Endodermal cell (in vitro differentiated cells): ENCODE measurements at places on chromosomes 3 and 15. TPM values are rescaled to one million over a fixed set of nuclear protein-coding genes. Genes with fewer than 3 reads are reported as not detected.

GOLGA8J gene
- total RNA-seq = 0.40 to 0.44 TPM in 2 of 3 replicates, not detected in the other

KLHL25 gene
- total RNA-seq = 5.2 to 13.9 TPM (median 13.3 TPM) in 3 replicates

PDE12 gene
- 9.4 to 11.4 TPM (median 10.5 TPM) in 3 replicates for total RNA-seq

PLA2G4E gene
- total RNA-seq = not detected in 2 replicates

TMEM212 gene
- total RNA-seq = not detected in 2 replicates

DMXL2 gene
- 20.8 and 21.5 TPM in 2 replicates for total RNA-seq

CORO2B gene
- total RNA-seq = 0.42 to 1.4 TPM (median 1.2 TPM) in 3 replicates

SKIL gene
- 147 to 152 TPM (median 148 TPM) in 3 replicates for total RNA-seq

MGLL gene
- total RNA-seq = 0.44 TPM in 1 of 3 replicates, not detected in the others

GRCh38 chr15:101580431-101580830, 71.8 kb downstream of the TM2D3 start:
- no peaks in the 10 kb centered on the region for H3K36me3 ChIP-seq
- no peak overlapping the region for H3K27ac ChIP-seq
- no peaks in the 10 kb centered on the region for H3K4me1 ChIP-seq
- H3K27me3 ChIP-seq = no peaks in the 10 kb centered on the region

DNA sequence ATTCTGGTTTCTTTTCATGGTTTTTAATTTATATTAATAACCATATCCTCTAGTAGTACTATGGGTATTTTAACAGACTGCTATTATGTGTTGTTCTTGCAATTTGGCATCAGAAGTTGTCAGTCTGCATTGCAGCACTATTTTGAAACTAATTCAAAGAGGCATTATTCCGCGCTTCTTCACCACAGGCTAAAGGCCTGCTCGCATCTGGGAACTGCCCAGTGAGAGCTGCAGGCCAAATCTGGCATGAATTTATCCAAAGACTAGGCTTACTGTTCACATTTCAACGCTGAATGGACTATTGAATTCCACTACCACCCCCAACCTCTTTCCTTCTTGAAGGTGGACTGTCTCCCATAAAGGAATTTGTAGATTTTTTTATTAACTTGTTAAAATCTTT, 310.4 kb upstream of the NR2F2 start:
- no peaks in the 10 kb centered on the region for H3K4me1 ChIP-seq
- no peak for DNase-seq
- H3K27ac ChIP-seq = peak overlapping the region; percentile 14
- H3K36me3 ChIP-seq = no peaks in the 10 kb centered on the region

- H3K27me3 ChIP-seq = no peaks in the 10 kb centered on the region
- no peak overlapping the region for H3K27ac ChIP-seq
- no peak for DNase-seq
- no peaks in the 10 kb centered on the region for H3K36me3 ChIP-seq
Observed at GRCh38 chr3:111803123-111803593, 55.9 kb upstream of the PHLDB2 start.

- DNase-seq = no peak
- no peaks in the 10 kb centered on the region for H3K4me1 ChIP-seq
- H3K27me3 ChIP-seq = no peaks in the 10 kb centered on the region
- no peak overlapping the region for H3K27ac ChIP-seq
- no peaks in the 10 kb centered on the region for H3K36me3 ChIP-seq
Observed at GRCh38 chr15:95565016-95565600, 765.4 kb upstream of the NR2F2 start.

DNA sequence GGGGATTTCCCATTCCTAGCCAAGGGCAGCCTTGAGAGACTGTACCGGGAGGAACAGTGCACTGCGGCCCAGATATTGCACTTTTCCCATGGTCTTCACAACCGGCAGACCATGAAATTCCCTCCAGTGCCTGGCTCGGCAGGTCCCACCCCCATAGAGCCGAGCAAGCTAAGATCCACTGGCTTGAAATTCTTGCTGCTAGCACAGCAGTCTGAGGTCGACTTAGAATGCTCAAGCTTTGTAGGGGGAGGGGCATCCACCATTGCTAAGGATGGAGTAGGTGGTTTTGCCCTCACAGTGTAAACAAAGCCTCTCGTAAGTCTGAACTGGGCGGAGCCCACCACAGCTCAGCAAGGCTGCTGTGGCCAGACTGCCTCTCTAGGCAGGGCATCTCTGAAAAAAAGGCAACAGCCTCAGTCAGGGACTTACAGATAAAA, 156.3 kb downstream of the FRMD5 start:
- H3K4me1 ChIP-seq = peaks cover 7% of the 10 kb centered on the region
- peak overlapping the region; percentile 41 for H3K27ac ChIP-seq
- no peaks in the 10 kb centered on the region for H3K27me3 ChIP-seq
- peak overlapping the region; percentile 23 for H3K4me3 ChIP-seq

DNA sequence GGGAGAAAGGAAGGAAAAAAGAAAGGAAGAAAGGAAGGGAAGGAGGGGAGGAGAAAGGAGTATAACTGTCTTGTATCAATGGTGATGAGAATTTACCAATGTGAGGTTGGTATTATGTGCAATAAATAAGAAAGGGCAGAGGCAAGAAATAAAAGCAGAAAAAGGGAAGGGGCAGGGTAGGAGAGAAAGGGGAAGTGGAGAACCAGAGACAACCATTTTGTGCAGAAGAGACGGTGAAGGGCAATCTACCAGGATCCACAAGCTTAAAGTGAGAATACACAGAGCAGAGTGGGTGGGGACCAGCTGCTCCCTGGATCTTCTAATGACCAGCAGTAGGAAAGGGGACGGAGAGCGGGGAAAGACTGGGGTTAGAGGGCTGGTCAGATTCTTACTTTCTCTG, 106.9 kb upstream of the SLCO2A1 start:
- no peak for DNase-seq
- H3K27me3 ChIP-seq = no peaks in the 10 kb centered on the region
- no peak overlapping the region for H3K27ac ChIP-seq
- no peaks in the 10 kb centered on the region for H3K36me3 ChIP-seq
- H3K4me3 ChIP-seq = no peak overlapping the region

GRCh38 chr3:194446754-194447153, 40.0 kb downstream of the ATP13A3 start:
- H3K36me3 ChIP-seq = peaks cover 79% of the 10 kb centered on the region
- H3K27ac ChIP-seq = no peak overlapping the region
- H3K4me3 ChIP-seq = no peak overlapping the region
- DNase-seq = no peak

DNA sequence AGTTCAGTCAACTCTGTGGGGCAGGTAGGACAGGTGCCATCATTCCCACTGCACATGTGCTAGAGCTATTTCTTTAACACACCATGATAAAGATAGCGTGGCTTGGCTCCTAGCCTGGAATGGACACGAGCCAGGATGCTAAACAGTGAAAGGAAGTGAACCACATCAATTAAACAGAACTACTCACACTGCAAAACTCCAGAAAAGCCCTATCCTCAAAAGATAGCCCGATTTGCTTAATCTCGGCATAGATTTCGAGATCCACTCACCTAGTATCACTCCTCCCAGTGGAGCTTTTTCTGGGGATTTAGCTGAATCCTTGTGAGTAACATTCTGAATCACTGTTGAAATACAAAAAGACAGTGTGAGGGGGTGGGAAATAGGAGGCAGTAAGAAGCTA, 118.0 kb downstream of the ABI3BP start:
- H3K27me3 ChIP-seq = no peaks in the 10 kb centered on the region
- no peak overlapping the region for H3K4me3 ChIP-seq
- DNase-seq = no peak
- H3K36me3 ChIP-seq = no peaks in the 10 kb centered on the region

- no peak overlapping the region for H3K4me3 ChIP-seq
- H3K36me3 ChIP-seq = no peaks in the 10 kb centered on the region
- H3K4me1 ChIP-seq = no peaks in the 10 kb centered on the region
- DNase-seq = no peak
- H3K27ac ChIP-seq = no peak overlapping the region
- H3K27me3 ChIP-seq = no peaks in the 10 kb centered on the region
Observed at GRCh38 chr3:175511219-175511785, 652.2 kb downstream of the NAALADL2 start.

- H3K27ac ChIP-seq = no peak overlapping the region
- no peaks in the 10 kb centered on the region for H3K36me3 ChIP-seq
- no peak for DNase-seq
- H3K4me3 ChIP-seq = no peak overlapping the region
Observed at GRCh38 chr3:189236352-189236751, 64.6 kb downstream of the TPRG1 start.

GRCh38 chr3:33115024-33115768, 1.4 kb downstream of the CRTAP start:
- H3K4me3 ChIP-seq = peak overlapping the region; percentile 79
- H3K27me3 ChIP-seq = no peaks in the 10 kb centered on the region
- no peak overlapping the region for H3K27ac ChIP-seq
- no peaks in the 10 kb centered on the region for H3K4me1 ChIP-seq

- no peak overlapping the region for H3K4me3 ChIP-seq
- DNase-seq = no peak
- H3K27me3 ChIP-seq = no peaks in the 10 kb centered on the region
Observed at GRCh38 chr3:145865399-145866018, 295.5 kb downstream of the PLOD2 start.

GRCh38 chr3:189588475-189589178, 42.6 kb upstream of the TP63 start:
- H3K36me3 ChIP-seq = no peaks in the 10 kb centered on the region
- H3K27ac ChIP-seq = no peak overlapping the region
- H3K4me3 ChIP-seq = no peak overlapping the region
- no peaks in the 10 kb centered on the region for H3K4me1 ChIP-seq
- H3K27me3 ChIP-seq = no peaks in the 10 kb centered on the region

GRCh38 chr3:127676921-127677351, 4.2 kb downstream of the ABTB1 start:
- peaks cover 8% of the 10 kb centered on the region for H3K27me3 ChIP-seq
- H3K4me1 ChIP-seq = no peaks in the 10 kb centered on the region
- no peak overlapping the region for H3K4me3 ChIP-seq
- no peak overlapping the region for H3K27ac ChIP-seq

GRCh38 chr3:135082706-135083105, 287.6 kb downstream of the EPHB1 start:
- H3K27me3 ChIP-seq = peaks cover 16% of the 10 kb centered on the region
- H3K27ac ChIP-seq = no peak overlapping the region
- no peak for DNase-seq
- H3K4me1 ChIP-seq = no peaks in the 10 kb centered on the region

DNA sequence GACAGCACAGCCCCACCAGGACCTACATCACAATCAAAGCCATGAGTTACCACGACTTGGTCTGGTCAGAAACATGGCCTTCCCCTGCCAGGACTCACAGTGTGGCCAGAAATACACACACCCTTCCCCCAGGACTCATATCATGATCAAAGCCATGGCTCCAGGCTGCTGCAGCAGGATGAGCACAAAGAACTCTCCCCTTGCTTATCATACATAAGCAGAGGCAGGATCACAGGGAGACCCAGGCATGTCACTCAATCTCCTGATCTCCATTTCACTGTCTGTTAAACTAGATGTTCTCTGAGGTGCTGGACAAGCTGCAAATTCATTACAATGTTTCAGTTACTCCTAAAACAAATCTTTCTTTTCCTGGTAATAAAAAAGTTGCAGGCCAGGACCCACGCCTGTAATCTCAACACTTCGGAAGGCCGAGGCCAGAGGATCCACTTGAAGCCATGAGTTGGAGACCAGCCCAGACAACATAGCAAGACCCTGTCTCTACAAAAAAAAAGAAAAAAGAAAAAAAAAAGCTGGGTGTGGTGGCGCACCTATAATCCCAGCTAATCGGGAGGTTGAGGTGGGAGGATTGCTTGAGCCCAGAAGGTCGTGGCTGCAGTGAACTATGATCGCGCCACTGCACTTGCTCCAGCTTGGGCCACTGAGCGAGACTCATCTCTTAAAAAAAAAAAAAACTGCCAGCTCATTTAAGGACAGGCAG, 1.2 kb downstream of the PFKFB4 start:
- no peak for DNase-seq
- no peaks in the 10 kb centered on the region for H3K36me3 ChIP-seq
- H3K27me3 ChIP-seq = no peaks in the 10 kb centered on the region
- peaks cover 6% of the 10 kb centered on the region for H3K4me1 ChIP-seq
- H3K27ac ChIP-seq = no peak overlapping the region
